Cerebellar nuclear complex (tissue), 1 donor: ENCODE measurements at places on chromosomes 7 and 10.
A peak's percentile ranks its signal among the peaks of the same experiment; 100 is the strongest.

DNA sequence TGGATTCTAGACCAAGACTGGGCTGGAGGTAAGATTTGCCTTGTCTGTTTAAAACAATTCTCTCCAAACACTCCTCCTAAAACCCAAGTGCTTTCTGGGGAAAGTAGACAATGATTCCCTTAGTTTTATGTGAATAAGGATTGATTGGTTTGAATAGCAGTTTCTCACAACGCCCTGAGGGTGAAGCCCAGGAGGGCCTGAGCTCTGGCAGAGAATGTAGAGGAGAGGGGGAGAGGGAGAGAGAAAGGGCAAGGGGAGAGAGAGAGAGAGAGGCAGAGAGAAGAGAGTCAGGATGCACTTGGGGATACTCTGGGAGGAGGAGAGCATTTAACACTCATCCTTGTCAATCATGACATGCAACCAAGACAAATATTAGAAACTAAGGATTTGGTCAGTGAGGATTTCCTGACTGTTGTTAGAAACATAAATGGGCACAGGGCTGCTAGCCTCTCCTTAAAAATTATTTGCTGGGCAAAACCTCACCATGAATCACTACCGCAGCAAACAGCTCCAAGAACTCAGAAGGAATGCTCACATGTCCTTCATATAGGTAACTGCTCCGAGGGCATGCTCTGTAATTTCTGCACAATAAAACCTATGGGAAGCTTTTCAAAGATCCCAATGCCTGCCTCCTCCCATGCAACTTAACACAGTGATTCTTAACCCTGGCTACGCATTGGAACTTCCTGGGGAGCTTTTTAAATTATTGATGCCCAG is 55.2 kb upstream of the RAPGEF5 start:
- DNase-seq = no peak

DNA sequence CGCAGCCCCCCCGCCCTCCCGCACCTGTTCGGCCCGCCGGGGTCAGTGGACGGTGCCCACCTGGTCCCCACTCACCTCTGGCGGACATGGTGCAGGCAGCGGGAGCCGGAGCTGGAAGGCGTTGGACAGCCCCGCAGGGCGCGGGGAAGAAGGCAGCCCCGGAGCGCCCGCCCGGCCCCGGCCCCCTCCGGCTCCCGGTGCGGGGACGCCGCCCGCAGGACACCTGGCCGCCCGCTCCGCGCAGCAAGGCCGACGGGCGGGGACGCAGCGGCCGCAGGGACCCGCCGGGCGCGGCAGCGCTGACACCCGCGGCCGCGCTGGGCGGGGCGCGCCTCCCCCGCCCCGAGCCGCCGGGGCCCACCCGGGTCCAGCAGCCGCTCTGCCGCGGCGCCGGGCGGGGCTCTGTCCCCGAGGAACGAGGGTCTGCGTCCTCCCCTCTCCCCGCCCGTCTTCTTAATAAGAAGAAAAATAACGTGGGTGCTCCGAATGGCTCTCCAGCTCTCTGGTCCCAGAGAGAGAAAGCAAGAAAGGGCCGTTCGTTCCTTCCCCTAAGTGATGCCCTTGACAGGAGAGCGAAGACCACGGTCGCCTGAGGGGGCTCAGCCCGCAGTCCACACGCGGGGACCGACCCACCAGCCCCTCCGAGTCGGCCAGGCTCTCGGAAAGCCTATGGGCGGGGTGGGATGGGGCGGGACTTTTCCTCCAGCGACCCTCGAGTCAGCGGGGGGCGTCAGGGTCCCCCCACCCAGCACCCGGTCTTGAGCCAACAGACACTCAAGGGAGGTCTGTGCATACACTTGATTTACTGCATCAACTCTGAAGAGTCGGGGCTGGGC is 53.4 kb upstream of the FHIP2A start:
- no peak for DNase-seq

- peak; percentile 81 for DNase-seq
These were observed 65.4 kb upstream of the MXI1 start for GRCh38 chr10:110141871-110142635.

DNA sequence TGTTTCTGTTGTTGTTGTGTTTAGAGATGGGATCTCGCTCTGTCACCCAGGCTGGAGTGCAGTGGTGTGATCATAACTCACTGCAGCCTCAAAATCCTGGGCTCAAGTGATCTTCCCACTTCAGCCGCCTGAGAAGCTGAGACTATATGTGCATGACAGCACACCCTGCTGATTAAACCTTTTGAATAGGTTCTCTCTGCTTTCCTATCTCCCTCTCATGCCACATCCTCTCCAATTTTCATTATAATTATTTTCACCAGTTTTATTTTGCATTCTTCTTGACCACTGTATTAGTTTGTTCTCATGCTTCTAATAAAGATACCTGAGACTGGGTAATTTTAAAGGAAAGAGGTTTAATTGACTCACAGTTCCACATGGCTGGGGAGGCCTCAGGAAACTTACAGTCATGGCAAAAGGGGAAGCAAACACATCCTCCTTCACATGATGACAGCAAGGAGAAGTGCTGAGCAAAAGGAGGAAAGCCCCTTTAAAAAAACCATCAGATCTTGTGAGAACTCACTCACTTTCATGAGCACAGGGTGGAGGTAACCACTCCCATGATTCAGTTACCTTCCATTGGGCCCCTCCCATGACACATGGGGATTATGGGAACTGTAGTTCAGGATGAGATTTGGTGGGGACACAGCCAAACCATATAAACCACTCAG is 12.9 kb downstream of the AGK start:
- DNase-seq = no peak

- DNase-seq = no peak
These were observed 56.0 kb upstream of the NEBL start for GRCh38 chr10:20953120-20953519.

GRCh38 chr7:43701500-43701854 is 27.8 kb downstream of the COA1 start:
- DNase-seq = no peak

DNA sequence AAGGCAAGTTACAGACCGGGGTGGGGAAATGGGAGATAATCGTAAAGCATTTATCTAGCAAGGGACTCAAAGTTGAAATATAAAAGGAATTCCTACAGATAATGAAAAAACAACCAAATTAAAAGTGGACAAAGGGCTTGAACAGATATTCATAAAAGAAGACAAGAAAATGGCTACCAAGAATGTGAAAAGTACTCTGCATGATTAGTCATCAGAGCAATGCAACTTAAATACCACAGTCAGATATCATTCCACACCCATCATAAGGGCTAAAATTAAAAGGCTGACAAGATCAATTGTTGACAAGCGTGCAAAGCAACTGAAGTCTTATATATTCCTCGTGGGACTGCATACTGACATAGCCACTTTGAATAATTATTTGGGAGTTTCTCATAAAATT is 124.6 kb upstream of the RSU1 start:
- DNase-seq = no peak

GRCh38 chr10:1668399-1668798 is 68.9 kb downstream of the ADARB2 start:
- DNase-seq = no peak

DNA sequence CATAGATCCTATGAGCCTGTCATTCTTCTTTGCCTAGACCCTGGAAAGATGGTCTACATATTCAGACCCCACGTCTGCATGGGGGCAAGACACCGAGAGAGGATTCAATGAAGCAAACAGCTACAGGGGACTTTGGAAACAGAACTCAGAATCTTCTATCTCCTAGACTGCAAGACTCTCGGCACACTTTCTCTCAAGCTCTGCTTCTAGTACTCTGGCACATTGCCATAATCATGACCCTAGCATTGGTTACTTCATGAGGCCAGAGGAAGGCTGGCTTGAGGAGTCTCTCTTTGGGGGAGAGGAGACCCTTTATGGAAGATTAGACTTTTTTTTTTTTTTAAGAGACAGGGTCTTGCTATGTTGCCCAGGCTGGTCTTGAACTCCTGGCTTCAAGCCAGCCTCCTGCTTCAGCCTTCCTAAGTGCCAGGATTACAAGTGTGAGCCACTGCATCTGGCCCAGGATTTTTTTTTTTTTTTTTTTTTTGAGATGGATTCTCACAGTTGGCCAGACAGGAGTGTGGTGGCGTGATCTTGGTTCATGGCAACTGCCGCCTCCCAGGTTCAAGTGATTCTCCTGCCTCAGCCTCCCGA is 20.7 kb downstream of the CCDC3 start:
- no peak for DNase-seq

GRCh38 chr7:117350027-117350426 is 27.2 kb upstream of the WNT2 start:
- DNase-seq = no peak

- DNase-seq = no peak
These were observed 609.7 kb downstream of the TNS3 start for GRCh38 chr7:46972205-46972604.

DNA sequence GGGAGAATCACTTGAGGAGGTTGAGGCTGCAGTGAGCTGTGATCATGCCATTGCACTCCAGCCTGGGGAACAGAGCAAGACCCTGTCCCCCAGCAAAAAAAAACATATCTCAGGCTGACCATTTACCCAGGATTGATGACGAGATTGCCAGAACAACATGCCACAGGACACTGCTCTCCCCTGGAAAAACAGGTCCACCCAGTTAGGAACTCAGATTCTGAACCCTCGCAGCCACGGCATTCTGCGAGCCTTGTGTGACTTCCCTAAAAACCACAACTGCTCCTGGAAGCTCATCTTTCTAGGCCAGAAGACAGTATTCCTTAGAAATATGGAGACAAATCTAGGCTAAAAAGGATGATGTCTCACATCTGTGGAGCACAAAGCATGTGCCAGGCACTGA is 42.1 kb upstream of the SH2B2 start:
- no peak for DNase-seq

- no peak for DNase-seq
These were observed 19.6 kb upstream of the TLX1 start for GRCh38 chr10:101111547-101111946.

- no peak for DNase-seq
These were observed 67.0 kb upstream of the ZMIZ2 start for GRCh38 chr7:44681645-44682044.

DNA sequence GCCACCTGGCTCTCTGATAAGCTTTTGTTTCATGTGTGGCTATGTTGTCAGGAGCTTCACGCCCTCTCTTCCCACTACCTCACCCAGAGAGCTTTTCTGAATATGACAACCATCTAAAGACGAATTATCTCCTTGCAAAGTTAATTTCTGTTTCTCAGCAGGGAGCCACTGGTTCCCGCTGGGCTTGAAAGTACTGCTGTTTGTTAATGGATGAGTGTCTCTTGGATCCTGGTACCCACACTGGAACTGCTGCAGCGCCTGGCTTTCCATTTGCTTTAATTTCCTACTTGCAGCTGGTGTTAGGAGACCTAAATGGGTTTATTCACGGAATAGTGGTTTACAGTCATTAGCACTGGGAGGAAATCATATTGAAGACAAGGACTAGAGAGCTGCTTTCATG is 267.9 kb upstream of the LRGUK start:
- no peak for DNase-seq

- no peak for DNase-seq
These were observed 7.8 kb upstream of the PTPN12 start for GRCh38 chr7:77529279-77529678.

DNA sequence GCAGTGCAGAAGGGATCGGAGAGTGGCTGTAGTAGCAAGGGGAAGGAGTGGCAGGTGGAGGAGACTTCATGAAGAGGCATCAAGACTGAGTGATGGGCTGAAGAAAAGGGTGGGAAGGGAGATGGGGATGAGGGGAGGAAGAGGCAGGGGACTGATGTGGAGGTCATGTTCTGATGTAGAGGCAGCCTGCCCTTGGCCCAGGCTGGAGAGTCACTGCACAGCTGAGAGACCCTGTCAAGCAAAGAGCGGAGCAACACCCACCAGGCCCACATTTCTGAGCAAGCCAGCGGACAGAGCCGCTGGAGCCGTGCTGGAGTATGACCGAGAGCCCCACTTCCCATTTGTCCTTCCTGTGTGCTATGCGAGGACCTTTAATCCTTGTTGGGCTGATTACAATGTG is 501.6 kb upstream of the MKI67 start:
- no peak for DNase-seq

- no peak for DNase-seq
These were observed 4.9 kb upstream of the ADGRA1 start for GRCh38 chr10:133082685-133083421.

DNA sequence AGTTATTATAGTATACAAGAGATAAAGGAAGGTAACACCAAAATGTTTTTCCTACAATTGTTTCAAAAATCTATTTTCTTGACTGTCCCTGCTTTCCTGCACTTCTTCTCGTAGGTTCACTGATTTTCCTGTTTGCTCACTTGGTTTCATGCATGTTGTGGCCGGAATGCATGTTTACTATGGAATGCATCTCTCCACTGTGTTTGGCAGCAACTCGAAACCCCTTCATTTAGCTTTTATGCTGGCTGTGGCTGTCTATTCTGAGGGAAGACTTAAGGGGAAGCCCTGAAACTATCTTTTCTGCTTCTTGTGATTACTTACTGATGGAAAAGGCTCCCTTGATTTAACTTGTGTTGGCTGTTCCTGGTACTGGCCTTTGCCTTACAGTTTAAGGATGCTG is 120.3 kb downstream of the NRG3 start:
- no peak for DNase-seq

GRCh38 chr10:71889388-71889987 is 38.4 kb upstream of the PSAP start:
- DNase-seq = no peak

DNA sequence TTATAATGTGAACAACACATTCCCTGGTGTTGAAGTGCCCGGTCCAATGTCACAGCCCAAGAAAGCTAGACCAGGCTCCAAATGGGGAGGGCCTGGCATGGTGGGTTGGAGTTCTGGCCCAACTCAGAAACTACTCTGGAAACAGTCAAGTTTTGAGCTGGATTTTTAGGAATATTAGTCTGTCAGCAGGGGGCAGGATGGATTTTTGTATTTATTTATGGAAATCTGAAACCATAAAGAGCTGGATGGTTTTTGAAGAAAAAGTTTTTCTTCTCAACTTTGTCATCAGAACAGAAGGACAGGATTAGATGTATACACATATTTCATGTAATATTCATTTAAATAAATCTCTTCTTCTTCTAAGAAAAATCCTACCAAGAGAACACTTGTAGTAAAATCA is 97.5 kb downstream of the POU6F2 start:
- no peak for DNase-seq

- DNase-seq = no peak
These were observed 4.9 kb downstream of the PRTFDC1 start for GRCh38 chr10:24947304-24948097.

GRCh38 chr7:132261327-132262159 is 314.7 kb downstream of the PLXNA4 start:
- DNase-seq = no peak
